Neural progenitor cell (in vitro differentiated cells): ENCODE measurements at places on chromosomes 12 and 14. TPM values are rescaled to one million over a fixed set of nuclear protein-coding genes. Genes with fewer than 3 reads are reported as not detected.

DNA sequence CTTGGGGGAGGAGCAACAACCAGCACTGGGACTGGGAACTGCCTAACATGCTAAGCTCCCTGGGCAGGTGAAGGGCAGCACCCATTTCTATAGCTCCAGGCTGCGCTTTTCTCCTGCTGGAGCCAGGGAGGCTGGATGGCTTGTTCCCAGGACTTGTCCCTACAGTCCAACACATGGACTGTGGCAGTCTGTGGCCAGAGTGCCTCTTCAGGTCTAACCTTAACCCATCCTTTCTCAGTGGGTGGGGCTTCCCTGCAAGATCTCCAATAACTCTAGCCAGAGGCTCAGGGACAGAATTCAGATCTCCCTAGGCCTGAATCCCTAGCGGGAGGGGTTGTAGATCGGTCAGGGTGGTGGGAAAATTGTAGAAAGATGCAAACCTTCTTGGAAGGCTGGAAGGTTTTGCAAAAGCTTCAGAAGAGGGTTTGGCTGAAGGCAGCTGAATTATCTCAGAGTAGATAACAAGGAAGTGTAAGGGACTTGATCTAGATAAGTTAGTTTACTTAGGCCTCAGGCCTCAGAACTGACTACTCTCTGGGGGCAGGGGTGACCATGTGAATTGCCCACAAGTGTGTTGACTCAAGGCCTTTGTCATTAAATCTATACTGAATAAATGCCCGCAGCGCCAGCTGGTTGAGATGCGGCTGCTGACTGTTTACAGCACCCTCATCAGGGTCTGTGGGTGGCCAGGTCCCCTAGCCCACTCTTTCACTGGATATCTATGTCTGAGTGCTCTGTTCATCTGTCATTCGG lies 60.7 kb downstream of the SSPN start:
- H3K4me1 ChIP-seq, result no peaks in the 10 kb centered on the region
- no peak for DNase-seq
- H3K4me3 ChIP-seq, result no peak overlapping the region
- H3K27ac ChIP-seq, result no peak overlapping the region
- no peaks in the 10 kb centered on the region for H3K27me3 ChIP-seq

- no peaks in the 10 kb centered on the region for H3K27me3 ChIP-seq
- DNase-seq, result no peak
- H3K27ac ChIP-seq, result no peak overlapping the region
- no peaks in the 10 kb centered on the region for H3K36me3 ChIP-seq
Measured at GRCh38 chr12:131592972-131593371, 117.9 kb upstream of the SFSWAP start.

GRCh38 chr12:75525263-75525662 lies 13.9 kb upstream of the KRR1 start:
- DNase-seq, result no peak
- H3K4me1 ChIP-seq, result no peaks in the 10 kb centered on the region
- H3K36me3 ChIP-seq, result no peaks in the 10 kb centered on the region

DNA sequence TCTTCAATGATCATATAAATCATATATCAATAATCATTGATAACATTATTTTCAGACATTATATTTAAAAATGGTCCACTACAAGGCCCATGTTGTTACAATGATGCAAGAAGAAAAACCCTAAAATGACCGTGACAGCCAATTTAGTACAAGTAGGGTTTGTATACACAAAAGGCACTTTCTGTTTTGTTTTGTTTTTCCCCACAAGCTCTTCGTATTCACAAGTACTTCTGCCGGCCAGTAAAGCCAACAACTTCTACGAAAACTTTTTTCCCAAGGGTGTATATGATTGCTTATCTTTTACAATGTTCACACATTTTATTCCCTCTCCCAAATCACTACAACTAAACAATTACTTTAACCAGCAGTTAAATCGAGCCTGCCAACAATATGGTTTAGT lies 9.6 kb downstream of the PTPRB start:
- no peaks in the 10 kb centered on the region for H3K36me3 ChIP-seq
- H3K4me3 ChIP-seq, result no peak overlapping the region
- no peaks in the 10 kb centered on the region for H3K27me3 ChIP-seq
- H3K27ac ChIP-seq, result no peak overlapping the region

DNA sequence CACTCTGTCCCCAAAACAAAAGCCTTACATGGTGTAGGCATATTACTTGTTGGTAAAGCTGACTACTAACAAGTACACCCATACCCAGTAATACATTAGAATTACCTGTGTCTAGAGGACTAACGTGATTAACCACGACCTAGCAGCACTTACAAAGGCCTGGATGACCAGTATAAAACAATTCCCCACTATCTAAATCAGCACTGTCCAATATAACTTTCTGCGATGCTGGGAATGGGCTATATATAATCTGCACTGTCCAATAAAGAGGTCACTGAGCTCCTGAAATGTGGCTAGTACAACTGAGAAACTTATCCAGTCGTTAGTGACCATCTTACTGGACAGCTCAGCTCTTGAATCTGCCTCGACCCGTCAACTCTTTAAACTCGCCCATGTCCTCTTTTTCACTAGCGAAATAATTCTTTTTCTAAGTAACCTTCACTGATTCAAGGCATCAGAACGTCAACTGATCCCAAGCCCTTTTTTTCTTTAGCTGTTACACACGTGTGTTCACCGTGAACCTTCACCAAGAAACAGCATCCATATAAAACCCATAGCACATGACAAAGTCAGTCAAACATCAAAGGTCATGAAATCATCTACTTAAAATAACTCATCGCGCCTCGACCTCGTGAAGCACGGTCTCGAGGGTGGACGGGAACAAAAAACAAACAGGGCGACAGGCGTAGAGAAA lies 905 bp upstream of the CIPC start:
- H3K27ac ChIP-seq, result peak overlapping the region; percentile 87
- H3K36me3 ChIP-seq, result no peaks in the 10 kb centered on the region
- H3K4me1 ChIP-seq, result peaks cover 11% of the 10 kb centered on the region
- peak overlapping the region; percentile 75 for H3K4me3 ChIP-seq
- no peaks in the 10 kb centered on the region for H3K27me3 ChIP-seq

DNA sequence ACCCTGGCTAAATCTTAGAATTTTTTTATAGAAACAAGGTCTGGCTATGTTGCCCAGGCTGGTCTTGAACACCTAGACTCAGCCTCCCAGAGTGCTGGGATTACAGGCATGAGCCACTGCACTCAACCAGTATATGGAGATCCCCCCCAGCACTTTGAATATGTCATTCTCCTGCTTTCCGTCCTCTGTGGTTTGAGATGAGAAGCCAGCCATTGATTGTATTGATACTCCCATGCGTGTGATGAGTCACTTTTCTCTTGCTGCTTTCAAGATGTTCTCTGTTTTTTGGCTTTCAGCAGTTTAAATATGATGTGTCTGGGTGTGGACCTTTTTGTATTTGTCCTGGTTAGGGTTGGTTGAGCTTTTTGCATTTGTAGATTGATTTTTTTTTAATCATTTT lies 75.2 kb upstream of the DNM1L start:
- H3K27me3 ChIP-seq, result no peaks in the 10 kb centered on the region
- H3K36me3 ChIP-seq, result peaks cover 19% of the 10 kb centered on the region
- H3K4me3 ChIP-seq, result no peak overlapping the region
- no peak overlapping the region for H3K27ac ChIP-seq
- H3K4me1 ChIP-seq, result no peaks in the 10 kb centered on the region

- peaks cover 22% of the 10 kb centered on the region for H3K4me1 ChIP-seq
- H3K4me3 ChIP-seq, result peak overlapping the region; percentile 91
- H3K27ac ChIP-seq, result peak overlapping the region; percentile 35
Measured at GRCh38 chr14:69153152-69153872, 393 bp upstream of the DCAF5 start.

DNA sequence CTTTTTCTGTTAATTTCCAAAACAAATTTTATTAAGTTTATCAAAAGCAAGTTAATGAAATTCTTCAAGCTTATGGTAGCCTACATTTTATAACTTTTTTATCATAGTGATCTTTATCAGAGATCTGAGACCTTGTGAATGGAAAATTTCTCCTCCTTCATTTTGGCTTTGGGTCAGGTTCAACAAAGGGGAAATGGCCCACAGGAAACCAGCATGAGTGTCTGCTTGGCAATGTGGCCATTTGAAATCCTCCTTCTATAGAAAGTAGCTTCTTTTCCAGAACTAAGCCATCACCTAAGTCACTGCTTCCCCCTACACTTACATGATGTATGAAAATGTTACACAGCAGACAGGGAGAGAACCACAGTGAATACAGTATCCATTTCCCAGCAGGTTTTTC lies 1.6 kb downstream of the RHOJ start:
- no peaks in the 10 kb centered on the region for H3K27me3 ChIP-seq
- H3K4me1 ChIP-seq, result peaks cover 19% of the 10 kb centered on the region
- no peak for DNase-seq
- no peak overlapping the region for H3K4me3 ChIP-seq

DNA sequence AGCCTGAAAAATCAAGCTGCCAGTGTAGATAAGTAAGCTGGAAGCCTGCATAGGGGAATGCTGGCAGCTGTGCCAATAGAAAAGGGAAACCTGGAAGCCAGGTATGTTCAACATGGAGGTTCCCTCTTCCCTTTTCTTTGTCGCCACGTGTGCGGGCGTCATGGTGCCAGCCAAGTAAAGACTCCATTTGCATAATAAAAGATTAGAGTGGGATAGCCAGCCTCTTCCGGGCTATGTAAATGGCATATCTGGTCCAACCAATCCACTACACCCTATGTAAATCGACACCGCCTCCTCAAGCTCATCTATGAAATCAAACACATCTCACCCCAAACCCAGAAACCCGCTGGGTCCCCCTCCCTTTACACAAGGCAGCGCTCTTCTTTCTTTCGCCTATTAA lies 5.6 kb upstream of the ADGRD1 start:
- H3K27me3 ChIP-seq, result no peaks in the 10 kb centered on the region
- no peaks in the 10 kb centered on the region for H3K36me3 ChIP-seq
- no peak overlapping the region for H3K27ac ChIP-seq
- peaks cover 6% of the 10 kb centered on the region for H3K4me1 ChIP-seq

GRCh38 chr12:49942512-49942893 lies 8.0 kb upstream of the AQP2 start:
- H3K36me3 ChIP-seq, result no peaks in the 10 kb centered on the region
- no peak for DNase-seq
- H3K4me3 ChIP-seq, result no peak overlapping the region
- no peak overlapping the region for H3K27ac ChIP-seq

GRCh38 chr12:57898308-57898970 lies 42.9 kb upstream of the ATP23 start:
- H3K4me3 ChIP-seq, result no peak overlapping the region
- no peak for DNase-seq
- H3K27ac ChIP-seq, result no peak overlapping the region
- no peaks in the 10 kb centered on the region for H3K36me3 ChIP-seq
- no peaks in the 10 kb centered on the region for H3K27me3 ChIP-seq

GRCh38 chr12:110475426-110475825 lies 6.8 kb downstream of the FAM216A start:
- H3K36me3 ChIP-seq, result no peaks in the 10 kb centered on the region
- H3K27me3 ChIP-seq, result no peaks in the 10 kb centered on the region
- no peaks in the 10 kb centered on the region for H3K4me1 ChIP-seq
- no peak for DNase-seq
- H3K4me3 ChIP-seq, result no peak overlapping the region
- H3K27ac ChIP-seq, result no peak overlapping the region

- H3K36me3 ChIP-seq, result no peaks in the 10 kb centered on the region
- DNase-seq, result no peak
- H3K27ac ChIP-seq, result no peak overlapping the region
- H3K4me1 ChIP-seq, result no peaks in the 10 kb centered on the region
- H3K4me3 ChIP-seq, result no peak overlapping the region
Measured at GRCh38 chr12:120965534-120966091, 12.7 kb upstream of the HNF1A start.

The KRT74 gene
- total RNA-seq, result not detected in 2 replicates

The TMEM179 gene
- 0.77 and 12.1 TPM in 2 replicates for total RNA-seq

The GPR132 gene
- 0.22 and 0.51 TPM in 2 replicates for total RNA-seq

The FOXG1 gene
- 0.69 and 1.5 TPM in 2 replicates for total RNA-seq

The ADGRD1 gene
- total RNA-seq, result 0.40 TPM in 1 of 2 replicates, not detected in the other

The TAS2R42 gene
- total RNA-seq, result not detected in 2 replicates

The LTBR gene
- 0.25 TPM in 1 of 2 replicates, not detected in the other for total RNA-seq

The CLEC6A gene
- total RNA-seq, result not detected in 2 replicates

The AICDA gene
- total RNA-seq, result not detected in 2 replicates

The FERMT2 gene
- 114 and 166 TPM in 2 replicates for total RNA-seq

The SLC48A1 gene
- 8.3 and 16.7 TPM in 2 replicates for total RNA-seq

The NIN gene
- total RNA-seq, result 34.7 and 49.0 TPM in 2 replicates
